Ovary (tissue), 10 donors: ENCODE measurements at places on chromosomes 2 and 18.

- DNase-seq: no peak
Measured at GRCh38 chr2:213491376-213491775, 207.1 kb downstream of the SPAG16 start.

- no peak for DNase-seq
Measured at GRCh38 chr18:77151033-77151771, 18.6 kb upstream of the MBP start.

DNA sequence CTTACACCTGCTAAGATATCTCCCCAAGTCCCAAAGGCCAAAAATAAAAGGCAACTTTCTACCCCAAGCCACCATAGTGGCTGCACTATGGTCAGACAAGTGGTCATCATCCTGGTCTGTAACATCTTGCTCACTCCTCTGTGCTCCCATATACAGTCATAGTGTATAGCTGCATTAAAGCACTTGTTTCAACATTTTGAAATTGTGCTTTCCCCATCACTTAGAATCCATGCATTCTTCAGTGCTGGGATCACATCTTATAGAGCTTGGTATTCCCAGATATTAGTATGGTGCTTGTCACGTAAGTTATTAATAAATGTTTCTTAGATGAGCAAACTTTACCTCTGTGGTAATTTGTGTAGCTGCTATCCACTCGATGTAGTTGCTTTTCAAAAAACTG is 40.4 kb upstream of the CDC42EP3 start:
- no peak for DNase-seq

DNA sequence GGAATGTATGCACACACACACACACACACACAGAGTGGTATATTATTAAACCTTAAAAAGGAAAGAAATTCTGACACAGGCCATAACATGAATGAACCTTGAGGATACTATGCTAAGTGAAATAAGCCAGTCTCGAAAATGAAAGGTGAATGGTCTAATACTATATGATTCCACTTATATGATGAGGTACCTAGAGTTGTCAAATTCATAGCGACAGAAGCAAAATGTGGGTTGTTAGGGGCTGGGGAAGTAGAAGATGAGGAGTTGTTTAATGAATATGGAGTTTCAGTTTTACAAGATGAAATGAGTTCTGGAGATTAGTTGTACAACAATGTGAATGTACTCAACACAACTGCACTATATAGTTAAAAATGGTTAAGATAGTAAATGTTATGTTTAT is 118.1 kb downstream of the ABCA12 start:
- DNase-seq: no peak

DNA sequence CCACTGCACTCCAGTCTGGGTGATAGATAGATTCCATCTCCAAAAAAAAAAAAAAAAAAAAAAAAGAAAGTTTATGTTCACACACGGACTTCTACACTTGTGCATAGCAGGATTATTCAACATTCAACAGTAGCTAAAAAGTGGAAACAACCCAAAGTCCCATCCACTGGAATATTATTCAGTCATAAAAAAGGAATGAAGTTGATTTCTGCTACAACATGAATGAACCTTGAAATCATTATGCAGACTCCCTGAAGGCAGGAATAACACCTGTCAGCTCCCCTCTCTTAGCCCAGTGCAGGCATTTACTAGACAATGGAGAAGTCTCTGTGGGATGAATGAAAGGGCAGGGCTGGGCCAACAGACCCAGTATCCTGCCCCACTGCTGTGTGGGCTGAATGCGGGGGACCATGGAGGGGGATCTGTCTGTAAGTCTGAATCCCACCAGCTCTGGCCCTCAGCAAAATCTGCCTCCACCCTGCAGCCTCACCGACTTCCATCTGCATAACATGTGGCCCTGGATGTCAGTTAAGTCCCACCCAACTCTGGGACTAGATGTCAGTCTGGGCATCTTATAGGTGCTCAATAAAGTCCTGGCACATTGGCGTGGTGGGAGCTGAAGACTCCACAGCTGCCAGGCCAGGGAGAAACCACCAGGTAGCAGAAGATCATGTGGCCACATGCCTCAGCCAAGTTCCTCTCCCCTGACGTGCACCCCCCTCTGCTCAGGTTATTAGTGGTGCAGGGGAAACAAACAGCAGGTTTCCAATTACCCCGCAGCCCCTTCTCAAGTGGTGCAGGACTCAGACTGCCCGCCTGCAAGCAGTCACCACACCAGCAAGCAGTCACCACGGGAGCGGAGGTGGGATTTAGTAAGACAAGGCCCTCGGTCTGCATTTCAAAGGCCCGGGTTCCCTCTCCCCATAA is 8.9 kb downstream of the ZFP36L2 start:
- no peak for DNase-seq

DNA sequence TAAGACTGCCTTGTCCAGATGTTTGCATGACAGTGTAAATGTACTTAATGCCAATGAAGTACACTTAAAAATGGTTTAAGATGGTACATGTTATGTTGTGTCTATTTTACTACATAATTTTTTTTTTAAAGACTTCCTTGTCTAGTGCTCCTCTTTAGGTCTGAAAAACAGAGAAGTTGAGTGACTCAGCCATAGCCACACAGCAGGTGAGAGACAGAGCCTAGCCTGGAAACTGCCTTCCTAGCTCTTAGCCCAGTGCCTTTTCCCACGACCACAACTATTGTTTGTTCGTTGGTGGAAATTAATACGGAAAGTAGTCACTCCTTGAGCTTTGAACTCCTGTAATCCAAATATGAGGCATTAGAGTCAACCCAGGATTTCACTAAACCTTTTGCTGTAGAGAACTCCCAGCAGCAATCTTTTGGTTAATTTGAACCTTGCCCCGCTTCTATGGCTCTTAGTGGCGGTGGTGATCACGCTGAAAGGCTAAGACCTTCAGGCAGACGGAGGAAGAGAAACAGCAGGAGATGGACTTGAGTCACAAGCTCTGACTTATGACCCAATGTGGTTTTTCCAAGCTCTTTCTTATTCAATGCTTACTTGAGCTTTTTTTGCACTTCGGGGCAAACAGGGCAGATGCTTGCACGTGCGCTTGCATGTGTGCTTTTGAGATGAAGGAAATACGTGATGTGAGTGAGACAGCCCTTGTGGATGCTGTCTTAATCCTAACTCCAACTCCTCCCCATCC is 21.2 kb downstream of the TRIB2 start:
- DNase-seq: no peak

DNA sequence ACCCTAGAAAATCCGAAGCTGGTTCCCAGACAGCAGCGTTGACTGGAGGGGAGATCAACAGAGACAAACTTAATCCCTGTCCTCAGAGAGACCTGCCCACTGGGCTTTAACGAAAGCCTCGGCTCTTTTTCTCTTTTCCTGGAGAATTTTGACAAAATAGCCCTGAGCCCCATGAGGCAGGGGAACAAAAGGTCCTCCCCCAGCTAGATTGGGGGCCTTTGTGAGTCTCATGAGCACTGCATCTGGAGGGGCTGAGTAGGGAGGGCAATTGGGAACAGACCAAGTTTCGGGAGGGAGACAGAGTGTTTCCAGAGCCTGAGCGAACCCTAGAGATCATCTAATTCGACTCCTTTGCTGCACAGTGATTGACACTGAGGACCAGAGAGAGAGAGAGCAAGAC is 123.9 kb upstream of the HAAO start:
- no peak for DNase-seq

GRCh38 chr2:216881411-216881810 is 21.5 kb upstream of the TNP1 start:
- DNase-seq: no peak

- no peak for DNase-seq
Measured at GRCh38 chr2:96108541-96109360, 7.6 kb downstream of the ADRA2B start.

DNA sequence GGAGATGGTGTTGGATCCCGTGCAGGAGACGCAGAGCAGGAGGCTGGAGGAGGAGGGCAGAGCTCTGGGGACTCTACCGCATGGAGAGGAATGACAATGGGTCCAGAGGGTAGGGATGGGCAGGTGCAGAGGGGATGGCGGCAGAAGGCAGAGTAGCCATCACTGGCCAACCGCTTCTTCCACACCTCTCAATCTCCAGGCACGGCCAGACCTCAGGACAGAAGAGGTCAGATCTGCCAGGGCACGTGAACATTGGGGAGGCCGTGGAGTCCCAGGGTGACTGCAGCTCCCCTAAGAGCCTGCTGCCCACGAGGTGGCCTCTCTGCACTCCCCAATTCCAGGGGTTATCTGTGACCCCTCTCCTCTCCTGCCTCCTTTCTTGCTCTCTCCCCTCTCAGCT is 162.7 kb upstream of the HDAC4 start:
- no peak for DNase-seq

GRCh38 chr18:70848329-70848728 is 559.5 kb downstream of the SOCS6 start:
- DNase-seq: no peak

DNA sequence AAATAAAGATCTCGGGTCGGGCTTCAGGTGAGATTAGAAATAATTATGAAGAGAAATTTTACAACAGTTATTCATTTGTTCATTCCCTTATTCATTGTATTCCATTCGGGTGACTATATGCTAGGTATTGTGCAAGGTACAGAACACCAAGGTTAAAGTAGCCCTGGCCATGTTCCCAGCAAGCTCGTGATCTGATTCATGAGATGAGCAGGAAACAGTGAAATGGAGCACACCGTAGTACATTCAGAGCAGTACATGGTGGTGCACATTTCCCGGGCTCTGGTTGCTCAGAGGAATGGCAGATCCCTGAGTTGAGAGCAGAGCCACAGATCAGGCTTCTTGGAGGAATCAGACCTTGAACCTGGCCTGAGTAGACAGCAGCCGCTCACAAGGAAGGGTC is 87.7 kb downstream of the PRKRA start:
- DNase-seq: no peak

DNA sequence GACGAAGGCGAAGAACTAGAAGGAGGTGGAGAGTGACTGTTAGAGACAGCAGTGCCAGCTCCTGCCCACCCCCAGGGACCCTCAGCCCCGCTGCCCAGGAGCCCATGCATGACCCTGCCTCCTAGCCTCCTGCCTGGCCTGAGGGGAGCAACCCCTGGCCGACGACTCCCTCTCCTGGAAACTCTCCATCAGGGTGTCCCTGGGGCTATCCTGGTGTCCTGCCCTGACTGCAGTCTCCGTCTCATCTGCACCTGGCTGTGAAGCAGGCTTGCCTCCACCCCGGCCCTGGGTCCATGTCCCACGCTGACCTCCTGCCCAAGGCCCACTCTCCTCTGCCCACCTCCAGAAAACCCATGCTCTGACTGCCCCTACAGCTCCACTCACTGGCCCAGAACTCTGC is 120.2 kb downstream of the RPIA start:
- DNase-seq: no peak
